ENCODE measurements at places on chromosomes 3 and 15.

DNA sequence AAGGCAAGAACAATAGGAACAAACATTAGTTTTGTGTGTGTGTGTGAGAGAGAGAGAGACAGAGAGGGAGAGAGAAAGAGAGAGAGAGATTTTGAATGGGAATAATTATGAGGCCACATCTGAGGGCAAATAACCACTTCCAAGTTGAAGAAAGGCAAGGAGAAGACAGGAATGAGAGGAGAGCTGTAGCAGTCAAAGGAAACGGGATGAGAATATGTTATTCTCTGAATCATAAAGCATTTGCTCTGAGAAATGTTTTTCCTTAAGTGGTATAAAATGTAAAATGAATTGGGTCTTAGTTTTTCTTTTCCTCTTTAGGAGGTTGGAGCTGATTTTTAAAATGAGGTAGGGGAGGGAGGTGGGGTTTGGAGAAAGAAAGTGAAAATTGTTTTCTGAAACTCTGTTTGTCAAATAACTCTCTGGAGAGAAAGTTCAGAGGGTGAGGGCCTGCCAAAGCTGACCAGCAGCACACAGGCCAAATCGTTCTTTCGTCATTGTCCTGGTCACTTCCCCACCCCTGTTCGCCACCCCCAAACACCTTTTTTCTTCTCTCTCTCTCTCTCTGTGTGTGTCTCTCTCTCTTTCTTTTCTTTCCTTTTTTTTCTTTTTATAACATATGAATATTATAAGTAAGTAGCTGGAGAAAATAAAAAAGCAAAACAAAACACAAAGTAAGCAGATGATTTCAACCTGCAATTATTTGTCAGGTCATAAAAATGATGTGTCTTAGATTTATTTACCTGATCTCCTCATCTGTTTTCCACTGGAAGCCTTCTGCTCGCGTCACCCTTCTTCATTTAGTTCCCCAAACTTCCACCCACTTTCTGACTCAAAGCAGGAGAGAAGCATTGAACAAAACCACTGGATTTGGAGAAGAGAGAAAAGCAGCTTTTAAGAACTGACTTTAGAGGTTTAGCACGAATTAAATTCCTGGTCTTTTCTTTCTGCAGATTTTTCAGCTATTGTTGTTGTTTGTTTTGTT lies 110.6 kb downstream of the LPP start:
- no peak for DNase-seq

GRCh38 chr3:128315313-128315712 lies 151.4 kb downstream of the DNAJB8 start:
- DNase-seq = no peak

- DNase-seq = no peak
These were observed 82.0 kb upstream of the LMOD3 start for GRCh38 chr3:69204315-69204957.

DNA sequence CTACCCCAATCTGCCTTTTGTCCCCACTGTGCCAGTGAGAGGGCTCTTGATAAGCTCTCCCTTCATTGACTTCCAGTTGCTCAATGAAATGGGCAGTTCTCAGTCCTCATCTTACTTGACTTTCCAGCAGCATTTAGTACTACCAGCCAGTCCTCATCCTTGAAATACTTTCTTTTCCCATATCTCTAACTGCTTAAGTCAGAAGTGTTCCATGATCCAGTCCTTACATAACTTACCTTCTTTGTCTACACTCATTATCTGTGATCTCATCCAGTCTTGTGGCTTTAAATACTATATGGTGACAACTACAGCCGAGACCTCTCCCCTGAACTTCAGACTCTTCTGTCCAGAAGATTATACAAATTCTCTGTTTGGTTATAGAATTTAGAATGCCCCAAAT lies 28.7 kb downstream of the RARRES1 start:
- no peak for DNase-seq

DNA sequence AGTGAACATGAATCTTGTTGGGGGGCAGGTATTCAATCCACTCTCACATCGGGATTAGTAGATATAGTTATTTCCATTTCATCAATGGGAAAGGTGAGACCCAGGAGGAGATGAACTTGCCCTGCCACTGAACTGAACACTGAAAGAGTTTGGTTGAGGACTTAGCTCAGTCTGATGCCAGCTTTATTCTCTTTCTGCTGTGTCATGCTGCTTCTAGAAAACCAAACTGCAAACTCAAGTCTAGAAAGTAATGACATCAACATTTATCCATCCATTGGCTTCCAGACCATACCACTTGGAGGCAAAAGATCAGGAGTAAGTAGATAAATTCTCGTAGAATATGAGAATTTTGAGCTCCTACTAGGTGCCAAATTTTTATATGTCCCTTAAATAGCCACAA lies 288.0 kb upstream of the CTNNB1 start:
- DNase-seq = no peak

DNA sequence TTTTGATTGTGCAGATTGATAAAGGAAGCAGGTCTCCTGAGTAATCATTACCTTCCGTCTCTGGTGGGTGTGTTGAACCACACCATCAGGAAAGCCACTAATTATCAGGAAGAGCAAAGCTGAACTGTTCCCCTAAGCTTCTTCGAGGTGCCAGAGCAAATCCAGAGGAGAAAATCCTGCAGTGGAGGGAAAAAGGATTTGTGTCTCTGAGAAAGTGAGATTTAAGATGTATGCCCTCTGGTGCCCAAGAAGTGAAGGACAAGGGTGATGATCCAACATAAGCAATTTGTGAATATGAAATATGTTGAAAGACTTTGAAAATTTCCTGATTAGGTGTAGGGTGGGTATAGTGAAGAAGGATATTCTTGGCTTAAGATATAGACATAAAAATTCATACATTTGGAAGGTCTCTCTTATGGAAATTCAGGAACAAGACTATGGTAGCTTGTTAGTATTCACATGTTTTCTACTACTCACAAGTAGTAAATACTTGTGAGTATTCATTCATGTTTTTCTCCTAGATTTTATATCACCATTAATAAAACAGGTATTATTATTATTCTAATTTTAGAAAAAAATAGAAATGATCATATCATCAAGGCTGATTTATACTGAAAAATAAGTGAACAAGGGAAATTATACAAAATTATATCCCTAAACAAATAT lies 34.8 kb downstream of the COMMD2 start:
- DNase-seq = no peak

DNA sequence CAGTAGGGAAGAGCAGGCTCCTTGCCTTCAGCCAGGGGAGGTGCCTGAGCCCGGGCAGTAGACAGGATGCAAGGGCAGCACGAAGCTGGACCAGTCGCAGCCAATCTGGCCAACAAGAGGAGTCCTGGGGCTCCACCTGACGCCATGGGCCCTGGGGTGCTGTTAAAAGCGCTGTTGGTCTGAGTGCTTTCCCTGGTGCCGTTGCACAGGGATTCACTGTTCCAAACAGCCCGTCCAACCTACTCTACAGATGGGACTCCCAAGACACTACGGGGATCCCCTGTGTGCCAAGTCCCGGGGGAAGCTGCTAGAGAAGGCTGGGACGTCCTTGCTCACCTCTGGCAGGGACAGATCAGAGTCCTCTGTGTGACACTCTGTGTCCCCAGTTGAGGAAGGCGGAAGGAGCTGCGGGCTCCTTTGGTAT lies 632 bp downstream of the CTSH start:
- peak; percentile 5 for DNase-seq

GRCh38 chr3:194128202-194128918 lies 7.6 kb upstream of the HES1 start:
- DNase-seq = no peak

GRCh38 chr3:111808439-111808838 lies 50.6 kb upstream of the PHLDB2 start:
- no peak for DNase-seq

GRCh38 chr3:196120291-196120951 lies 38.5 kb upstream of the TFRC start:
- no peak for DNase-seq

- DNase-seq = no peak
These were observed 58.8 kb upstream of the MELTF start for GRCh38 chr3:197088370-197088769.

DNA sequence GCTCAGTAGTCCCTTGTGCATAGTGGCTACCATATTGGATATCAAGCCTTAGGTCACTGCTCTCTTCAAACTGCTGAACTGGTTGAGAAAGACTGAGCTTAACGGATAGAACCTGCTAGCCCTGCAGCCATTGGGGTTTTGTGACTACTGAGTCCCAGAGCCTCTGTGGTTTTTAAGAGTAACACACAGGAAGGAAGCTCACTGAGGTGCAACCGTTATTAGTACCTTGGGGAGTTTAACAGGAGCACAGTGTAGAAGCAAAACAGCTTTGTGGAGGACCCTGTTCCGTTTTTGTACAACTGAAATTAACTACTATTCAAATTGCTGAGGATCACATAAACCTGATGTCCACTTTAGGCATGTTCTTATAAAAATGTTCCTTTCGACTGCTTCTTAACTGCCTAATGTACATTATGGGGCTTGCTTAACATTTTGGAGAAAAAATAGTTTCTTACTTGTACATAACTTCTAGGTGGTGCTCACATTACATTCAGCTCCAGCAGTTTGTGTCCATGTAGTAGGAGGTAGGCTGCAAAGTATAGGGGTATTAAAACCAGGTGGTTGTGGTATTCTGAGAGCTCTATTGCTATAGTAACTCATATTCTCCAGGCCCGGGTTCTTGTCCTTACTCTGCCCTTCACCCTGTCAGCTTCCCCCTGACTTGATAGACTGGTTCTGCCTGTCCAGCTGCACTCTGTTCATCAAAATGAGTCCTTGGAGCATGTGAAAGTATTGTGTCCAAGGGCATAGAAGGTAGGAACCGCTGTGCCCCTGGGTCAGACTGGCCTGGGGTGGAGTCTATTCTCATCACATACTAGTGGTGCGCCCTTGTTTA lies 17.3 kb downstream of the PXK start:
- DNase-seq = no peak

GRCh38 chr3:169945313-169945712 lies 21.3 kb upstream of the SEC62 start:
- no peak for DNase-seq

DNA sequence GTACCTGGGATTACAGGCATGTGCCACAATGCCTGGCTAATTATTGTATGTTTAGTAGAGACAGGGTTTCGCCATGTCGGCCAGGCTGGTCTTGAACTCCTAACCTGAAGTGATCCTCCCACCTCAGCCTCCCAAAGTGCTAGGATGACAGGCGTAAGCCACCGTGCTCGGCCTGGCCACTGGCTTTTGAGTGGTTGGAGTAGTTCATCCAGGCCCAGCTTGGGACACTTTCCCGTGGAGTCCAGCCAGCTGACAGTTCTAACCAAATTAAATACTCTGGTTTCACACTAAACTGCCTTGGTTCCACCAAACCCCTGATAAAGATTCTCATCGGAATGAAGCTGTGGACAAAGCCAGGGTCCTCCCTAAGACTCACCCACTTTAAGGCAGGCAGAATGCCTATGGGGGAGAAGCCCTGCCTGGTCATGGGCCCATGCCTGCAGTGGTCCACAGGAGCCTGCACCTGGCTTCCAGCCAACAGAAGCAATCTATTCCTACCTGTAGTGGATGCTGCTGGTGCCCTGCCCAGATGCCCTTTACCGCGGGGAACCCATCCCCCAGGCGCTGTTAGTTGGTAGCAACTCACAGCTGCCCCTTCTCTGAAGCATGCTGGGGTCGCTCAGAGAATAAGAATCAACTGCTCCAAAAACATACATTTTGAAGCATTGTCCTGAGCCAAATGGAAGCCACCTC lies 5.2 kb upstream of the SLC28A1 start:
- DNase-seq = no peak

DNA sequence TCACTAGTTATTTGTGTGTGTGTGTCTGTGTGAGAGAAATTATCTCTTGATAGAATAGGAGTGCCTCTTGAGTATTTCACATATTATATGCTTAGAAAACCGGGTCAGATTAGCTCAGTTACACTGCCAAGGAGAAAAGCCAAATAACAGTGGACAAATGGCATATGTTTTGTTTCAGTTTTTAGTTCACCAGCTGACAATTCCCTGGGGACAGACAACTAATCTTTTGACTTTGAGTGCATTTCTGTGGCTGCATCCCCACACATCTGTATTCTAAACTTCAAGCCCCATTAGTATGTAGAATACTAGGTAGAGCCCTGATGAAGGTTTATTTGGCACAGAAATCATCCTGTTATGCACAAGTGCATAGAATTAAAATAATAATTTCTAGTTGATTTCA lies 227.7 kb upstream of the CNTN3 start:
- no peak for DNase-seq

DNA sequence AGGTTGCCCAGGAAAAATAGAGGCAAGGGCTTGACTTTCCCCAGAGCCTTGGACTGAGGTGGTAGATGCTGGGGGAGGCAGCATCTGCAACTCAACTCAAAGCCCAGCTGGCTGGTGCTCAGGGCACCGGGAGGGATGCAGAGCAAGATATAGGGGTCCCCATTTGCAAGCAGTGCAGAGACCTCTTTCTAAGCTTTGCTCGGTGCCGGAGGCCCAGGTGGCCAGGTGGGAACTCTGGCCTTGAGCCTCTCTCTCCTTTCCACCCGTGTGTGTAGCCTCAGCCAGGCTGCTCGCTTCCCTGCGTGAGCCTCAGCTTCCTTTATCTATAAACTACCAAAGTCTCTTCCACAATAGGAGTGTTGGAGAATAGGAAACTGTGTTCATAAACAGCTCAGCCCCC lies 36.5 kb downstream of the SLC6A6 start:
- DNase-seq = no peak

DNA sequence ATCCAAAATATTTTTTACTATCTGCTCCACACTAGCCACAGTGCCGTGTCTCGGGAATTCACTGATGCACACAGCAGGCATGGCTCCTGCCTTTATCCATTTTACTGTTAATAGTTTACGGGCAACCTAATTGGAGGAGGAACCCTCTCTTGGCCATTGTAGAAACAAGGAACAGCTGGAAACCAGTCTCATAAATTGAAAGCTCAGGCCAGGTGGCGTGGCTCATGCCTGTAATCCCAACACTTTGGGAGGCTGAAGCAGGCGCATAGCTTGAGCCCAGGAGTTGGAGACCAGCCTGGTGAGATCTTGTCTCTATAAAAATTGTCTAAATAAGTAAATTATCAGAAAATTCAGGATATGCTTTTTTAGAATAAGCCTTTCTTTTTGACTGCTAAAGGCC lies 39.0 kb downstream of the IL5RA start:
- no peak for DNase-seq

DNA sequence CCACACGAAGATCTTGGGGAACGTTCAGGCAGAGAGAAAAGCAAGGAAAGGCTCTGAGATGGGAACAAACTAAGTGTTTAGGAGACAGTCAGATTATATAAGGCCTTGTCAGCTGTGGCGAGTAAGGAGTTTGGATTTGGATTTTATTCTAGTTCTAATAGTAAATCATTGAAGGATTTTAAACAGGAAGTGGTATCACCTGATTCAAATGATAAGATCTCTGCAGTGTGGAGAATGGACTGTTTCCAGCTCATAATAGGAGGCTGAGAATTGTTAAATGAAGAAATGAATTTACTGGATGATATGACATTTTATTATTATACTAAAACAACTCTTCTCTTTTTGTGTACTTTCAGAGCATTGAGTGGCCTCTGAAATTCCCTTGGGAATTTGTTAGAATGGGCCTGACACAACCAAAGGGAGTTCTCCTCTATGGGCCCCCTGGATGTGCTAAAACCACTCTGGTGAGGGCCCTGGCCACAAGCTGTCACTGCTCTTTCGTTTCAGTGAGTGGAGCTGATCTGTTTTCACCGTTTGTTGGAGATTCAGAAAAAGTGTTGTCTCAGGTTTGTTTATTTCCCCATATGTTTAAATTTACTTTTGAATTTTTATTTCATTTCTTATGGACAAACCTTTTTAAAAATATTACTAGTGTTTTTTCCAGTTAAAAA lies 36.0 kb upstream of the GATM start:
- DNase-seq = no peak

All from NCI-H2171 (cell line).